ENCODE measurements at places on chromosomes 6 and 20.
A peak's percentile ranks its signal among the peaks of the same experiment; 100 is the strongest.

GRCh38 chr20:19594896-19595295, 163.2 kb upstream of the RIN2 start:
- DNase-seq: no peak

- DNase-seq: no peak
These were observed 22.3 kb downstream of the PPP1R14C start for GRCh38 chr6:150165020-150165702.

DNA sequence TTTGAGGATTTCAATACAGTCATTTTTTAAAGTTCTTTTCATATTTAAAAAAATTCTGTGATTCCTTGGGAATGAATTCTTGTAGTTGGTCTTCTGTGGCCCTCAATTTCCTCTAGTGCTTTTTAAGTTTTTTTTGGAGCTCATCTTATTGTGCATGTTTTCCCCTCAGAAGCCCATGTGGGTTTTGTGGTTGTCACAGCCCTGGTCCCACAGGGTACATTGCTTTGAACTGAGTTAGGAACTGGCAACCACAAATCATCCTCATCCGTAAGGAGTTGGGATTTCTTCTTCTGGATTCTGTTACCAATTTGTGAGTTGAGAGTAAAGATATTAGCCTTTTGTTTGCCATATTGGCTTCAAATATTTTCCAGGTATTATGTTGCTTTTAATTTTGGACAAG, 89.9 kb downstream of the AKAP7 start:
- DNase-seq: no peak

DNA sequence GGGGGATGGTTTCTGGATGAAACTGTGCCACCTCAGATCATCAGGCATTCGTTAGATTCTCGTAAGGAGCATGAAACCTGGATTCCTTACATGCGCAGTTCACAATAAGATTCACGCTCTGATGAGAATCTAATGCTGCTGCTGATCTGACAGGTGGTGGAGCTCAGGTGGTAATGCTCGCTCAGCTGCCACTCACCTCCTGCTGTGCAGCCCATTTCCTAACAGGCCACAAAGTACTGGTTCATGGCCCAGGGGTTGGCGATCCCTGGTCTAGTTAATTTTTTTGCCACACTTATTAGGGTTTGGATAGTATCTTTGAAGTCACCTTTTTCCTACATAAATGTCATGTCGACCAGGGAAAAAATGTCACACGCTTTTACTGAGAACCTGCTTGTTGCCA, 96.8 kb upstream of the MLIP start:
- no peak for DNase-seq

- DNase-seq: no peak
These were observed 136.3 kb upstream of the PRDM1 start for GRCh38 chr6:105949869-105950268.

DNA sequence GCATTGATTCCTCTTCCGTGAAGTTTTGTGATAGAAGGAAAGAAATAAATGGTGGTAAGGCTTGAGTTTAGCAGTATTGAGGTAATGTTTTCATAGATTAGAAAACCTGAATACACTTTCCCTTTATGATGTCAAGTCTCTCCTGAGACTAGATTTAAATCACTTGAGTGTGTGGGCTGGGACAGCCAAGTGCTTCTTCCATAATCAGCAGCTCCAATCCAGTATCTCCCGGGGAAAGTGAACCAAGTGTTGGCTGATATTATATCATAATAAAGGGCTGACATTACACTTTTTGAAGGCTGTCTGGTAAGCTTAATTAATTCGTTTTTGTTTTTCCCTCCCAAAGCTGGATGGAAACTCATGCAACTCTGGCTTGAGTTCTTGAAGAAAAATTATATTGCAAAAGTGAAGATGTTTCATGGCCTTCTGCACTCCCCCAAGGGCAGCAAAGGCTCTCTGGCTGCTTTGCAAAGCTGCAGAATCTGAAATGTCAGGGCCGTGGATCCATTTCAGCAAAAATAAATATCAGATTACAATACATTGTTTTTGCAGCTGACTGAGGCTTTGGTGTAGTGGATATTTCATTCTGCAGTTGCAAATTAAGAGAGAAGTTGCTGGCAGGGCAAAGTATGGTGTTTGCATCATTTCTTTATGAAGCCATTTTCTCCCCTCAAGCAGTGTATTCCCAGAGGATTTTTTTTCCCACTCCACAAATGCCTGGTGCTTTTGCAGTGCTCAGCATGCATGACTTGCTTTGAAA, 101.2 kb downstream of the MKKS start:
- no peak for DNase-seq

GRCh38 chr6:163538331-163538730, 123.8 kb downstream of the QKI start:
- no peak for DNase-seq

GRCh38 chr6:3660473-3660872, 91.0 kb downstream of the PXDC1 start:
- DNase-seq: no peak

DNA sequence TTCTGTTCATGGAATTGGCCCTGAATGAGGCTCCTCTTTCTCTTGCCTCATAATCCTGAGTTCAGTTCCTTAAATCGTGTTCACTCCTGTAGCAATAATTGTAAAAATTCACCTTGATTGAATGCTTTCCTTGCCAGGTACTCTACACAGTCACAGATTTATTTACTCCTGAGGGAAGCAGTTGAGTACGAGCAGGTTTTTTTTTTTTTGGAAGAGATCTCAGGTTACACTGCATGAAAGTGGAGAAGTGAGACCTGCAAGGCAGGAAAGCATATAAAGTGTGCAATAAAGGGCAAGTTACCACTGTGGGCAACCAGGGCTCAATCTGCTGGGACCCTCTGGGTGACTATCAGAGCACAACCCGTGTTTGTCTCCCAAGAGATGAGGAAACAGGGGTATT, 93.0 kb upstream of the DOK5 start:
- DNase-seq: no peak

- DNase-seq: no peak
These were observed 4.2 kb downstream of the MOG start for GRCh38 chr6:29661071-29661470.

GRCh38 chr20:54103067-54103761, 32.8 kb upstream of the BCAS1 start:
- peak; percentile 71 for DNase-seq

DNA sequence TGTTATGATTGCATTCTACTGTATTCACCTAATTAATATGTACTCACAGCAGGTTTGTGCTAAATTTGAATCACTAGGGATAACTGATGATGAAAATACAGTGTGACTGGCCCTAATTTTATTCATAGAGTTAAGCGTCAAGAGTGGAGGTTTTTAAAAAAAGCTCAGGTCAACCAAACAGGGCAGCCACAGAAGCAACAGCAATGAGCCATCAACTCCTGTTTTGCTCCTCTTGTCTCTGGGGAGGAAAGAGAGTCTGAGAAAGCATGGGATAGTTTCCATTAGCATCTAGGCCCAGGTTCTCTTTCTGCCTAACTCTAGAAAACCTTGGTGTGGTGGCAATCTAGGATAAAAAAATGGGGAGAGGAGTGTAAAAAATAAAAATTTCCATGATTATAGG, 122.1 kb downstream of the OGFRL1 start:
- DNase-seq: no peak

GRCh38 chr6:146087386-146087785, 58.5 kb downstream of the GRM1 start:
- DNase-seq: no peak

- DNase-seq: no peak
These were observed 570 bp downstream of the TULP4 start for GRCh38 chr6:158312672-158313397.

GRCh38 chr20:20368418-20369249, 730 bp downstream of the INSM1 start:
- peak; percentile 71 for DNase-seq

GRCh38 chr6:2165286-2165685, 80.1 kb downstream of the GMDS start:
- no peak for DNase-seq

GRCh38 chr6:98695091-98695801, 139.1 kb upstream of the POU3F2 start:
- DNase-seq: no peak

DNA sequence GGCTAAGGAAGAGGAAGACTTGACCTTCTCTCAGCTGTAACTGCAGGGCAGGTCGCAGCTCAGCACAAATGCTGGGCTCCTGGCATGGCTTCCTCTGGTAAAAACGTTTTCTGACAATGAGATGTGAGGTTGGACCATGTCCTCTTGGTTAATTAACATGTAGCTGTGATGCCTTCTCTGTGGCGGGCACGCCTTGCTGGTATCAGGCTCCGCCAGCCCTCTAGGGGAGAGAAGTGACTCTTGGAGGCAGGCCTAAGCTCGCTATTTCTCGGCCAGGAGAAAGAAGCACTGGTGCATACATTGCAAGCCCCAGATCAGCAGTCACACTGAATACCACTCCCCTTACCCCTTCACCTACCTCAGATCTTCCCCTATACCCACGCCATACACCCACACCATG, 65.0 kb downstream of the QRSL1 start:
- DNase-seq: no peak

DNA sequence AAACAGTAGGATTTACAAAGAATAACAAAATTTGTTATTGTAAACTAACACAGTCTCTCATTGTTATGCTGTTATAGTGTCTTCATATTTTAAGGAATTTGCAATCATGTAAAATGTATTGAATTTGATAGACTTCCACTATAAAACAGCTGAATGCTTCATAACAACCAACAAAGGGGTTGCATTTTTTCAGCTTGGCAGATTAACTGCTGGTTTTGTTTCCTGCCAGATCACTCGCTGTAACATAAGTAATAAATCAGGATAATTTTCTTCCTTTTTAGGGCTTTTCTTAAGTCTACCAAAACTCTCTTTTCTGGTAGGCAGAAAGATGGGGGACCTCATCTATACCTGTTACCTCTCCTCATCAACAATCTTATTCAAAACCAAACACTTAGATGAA, 169.8 kb downstream of the SAMD5 start:
- DNase-seq: no peak

GRCh38 chr20:1338096-1338495, 9.2 kb upstream of the SDCBP2 start:
- no peak for DNase-seq

DNA sequence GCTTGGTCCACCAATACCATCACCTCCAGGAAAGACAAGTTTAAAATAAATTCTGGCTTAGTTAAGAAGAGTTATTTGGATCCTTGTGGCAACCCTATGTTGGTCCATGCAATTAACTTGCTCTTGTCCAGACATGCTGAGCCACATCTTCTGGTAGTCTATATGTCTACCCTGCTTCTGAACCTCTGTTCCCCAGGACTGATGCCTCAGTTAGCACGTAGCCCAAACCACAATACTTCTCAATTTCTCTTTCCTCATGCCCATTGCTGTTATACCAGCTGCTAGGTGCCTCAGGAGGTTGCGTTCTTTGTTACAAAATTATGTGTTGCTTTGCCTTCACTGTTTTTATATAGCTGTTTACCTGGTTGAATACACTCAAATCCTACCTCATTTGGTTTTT, 116.4 kb upstream of the KCNQ5 start:
- no peak for DNase-seq

DNA sequence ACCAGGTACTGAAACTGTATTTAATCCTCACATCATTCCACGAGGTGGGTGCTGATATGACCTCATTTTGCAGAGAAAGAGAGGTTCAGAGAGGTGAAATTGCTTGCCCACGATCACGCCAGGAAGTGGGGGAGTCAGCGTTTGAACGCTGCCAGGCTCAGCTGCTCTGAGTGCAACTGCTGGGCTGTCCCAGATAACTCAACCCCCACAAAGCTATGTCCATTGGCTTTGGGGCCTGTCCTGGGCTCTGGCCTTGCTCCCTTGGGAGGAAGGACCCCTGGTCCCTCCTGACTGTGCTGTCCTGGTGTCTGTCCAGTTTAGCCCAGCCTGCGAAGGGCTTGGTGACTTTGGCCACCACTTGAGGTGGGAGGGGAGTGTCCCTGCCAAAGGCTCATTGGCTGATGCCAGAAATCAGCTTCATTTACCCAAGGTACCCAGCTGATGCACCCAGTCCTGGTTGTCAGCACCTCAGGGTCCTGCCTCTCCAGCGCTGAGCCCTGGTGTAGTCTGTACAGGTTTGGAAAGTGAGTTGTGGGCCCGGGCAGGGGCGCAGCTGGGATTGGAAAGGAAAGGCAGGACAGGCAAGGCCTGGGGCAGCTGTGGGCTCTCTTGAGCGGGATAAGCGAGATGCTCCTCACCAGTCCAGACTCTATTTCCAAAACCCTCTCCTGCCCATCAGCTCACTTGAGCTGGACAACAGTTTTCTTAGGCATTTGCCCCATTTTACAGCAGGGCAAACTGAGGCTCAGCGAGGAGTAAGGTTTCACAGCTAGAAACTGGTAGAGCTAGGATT, 38.5 kb downstream of the SUN5 start:
- no peak for DNase-seq

- DNase-seq: no peak
These were observed 34.0 kb downstream of the BPIFB4 start for GRCh38 chr20:33113387-33113908.

DNA sequence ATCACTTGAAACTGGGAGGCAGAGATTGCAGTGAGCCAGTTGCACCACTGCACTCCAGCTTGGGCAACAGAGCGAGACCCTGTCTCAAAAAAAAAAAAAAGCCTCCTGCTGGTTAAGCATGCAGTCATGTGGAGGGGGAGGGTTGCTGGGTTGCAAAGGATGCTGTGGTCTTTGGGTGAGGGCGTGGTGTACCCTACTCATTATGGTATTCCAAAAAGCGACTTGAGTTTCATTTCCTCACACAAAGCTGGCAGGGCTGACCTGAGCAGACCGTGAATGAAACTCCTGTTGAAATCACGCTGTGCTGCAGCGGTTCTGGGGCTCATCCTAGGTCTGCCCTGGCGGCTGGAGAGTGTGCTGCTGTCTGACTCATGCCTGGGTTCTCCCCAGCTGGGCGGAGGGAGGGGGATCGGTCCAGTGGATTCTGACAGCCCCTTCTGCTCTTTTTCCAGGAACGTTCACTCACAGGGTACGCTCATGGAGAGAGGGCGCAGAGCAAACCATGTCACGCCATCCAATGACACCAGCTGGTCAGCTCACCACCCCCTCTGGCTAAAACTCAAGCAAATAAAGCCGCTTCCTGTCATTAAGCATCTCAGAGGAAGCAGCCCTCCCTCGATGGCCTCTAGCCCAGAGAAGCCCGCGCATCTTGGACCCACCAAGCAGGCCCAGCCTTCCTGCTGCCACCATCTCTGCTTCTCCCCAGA, 166.2 kb downstream of the SCML4 start:
- peak; percentile 66 for DNase-seq

GRCh38 chr6:129342243-129342642, 367.7 kb downstream of the ARHGAP18 start:
- no peak for DNase-seq

DNA sequence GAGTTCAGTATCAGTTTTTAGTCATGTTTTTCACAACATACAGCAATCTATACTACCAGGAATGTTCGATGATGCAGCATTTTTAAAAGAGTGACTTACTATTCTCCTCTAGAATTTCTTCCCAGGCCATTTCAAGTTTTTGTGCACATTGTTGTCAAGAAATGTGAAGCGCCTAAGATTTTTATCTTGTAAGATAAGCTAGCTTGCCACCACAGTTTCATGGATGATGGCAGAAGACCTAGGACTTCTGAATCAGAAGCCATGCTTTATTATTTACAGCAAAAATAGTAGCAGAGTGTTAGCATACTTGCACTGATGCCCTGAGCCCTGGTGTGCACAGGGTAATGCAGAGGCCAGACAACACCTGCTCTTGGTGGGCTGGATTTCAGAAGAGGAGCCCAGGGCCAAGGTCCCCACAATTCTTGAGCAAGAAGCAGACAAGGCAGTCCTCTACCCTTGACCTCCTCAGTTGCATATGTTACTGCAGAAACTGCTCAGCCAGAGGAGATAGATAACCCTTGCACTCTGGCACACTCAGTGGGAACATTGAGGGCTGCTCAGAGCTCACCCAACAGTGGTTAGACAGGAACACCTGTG, 99.2 kb downstream of the QKI start:
- no peak for DNase-seq

GRCh38 chr6:12150812-12151432, 138.8 kb downstream of the HIVEP1 start:
- no peak for DNase-seq

Measured in GM20000 (cell line).